ENCODE measurements at places on chromosomes 16 and 17.

- DNase-seq, result no peak
Measured at GRCh38 chr16:25692351-25692741, 587 bp downstream of the HS3ST4 start.

DNA sequence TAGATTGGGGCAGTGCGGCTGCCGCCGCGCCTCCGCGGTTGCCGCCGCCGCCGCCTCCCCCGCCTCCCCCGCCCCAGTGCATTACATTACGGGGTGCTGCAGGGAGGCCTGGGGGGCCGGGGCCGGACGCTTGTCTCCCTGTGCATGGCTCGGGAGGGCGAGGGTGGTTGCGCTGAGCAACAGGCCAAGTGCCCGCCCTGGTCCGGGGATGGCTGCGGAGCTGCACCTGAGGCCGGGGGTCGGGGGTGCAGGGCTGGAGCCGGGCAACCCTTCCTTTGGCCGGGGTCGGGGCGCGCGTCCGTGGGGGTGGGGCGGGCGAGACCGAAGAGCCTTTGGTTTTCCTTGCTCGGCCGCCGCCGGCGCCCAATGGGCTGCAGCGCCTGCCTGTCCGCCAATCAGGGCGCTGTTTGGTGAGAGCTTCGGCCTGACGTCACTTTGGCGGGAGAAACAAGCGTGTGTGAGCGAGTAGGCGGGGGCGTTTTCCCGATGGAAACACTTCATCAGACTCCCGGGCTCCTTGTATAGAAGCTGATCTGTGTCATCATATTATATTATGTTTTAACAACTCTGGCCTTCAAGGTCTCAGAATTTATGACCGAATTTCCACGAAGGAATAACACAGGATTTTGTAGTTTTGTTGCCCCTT, 941 bp upstream of the FBXL20 start:
- peak; percentile 78 for DNase-seq

DNA sequence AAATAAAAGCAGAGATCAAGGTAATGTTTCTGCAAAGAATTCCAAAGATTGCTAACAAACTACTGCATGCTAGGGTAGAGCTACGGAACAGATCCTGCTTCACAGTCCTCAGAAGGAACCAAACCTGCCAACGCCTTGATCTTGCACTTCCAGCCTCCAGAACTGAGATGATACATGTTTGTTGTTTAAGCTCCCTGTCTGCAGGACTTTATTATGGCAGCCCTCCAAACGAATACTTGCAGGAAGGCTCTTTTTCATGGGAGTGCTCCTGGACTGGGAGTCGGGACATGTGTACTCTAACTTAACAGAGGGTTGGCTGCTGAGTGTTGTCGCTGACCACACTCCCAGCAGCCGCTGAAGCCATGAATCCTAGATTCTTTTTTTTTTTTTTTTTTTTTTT, 808.8 kb upstream of the EEF2KMT start:
- DNase-seq, result no peak

DNA sequence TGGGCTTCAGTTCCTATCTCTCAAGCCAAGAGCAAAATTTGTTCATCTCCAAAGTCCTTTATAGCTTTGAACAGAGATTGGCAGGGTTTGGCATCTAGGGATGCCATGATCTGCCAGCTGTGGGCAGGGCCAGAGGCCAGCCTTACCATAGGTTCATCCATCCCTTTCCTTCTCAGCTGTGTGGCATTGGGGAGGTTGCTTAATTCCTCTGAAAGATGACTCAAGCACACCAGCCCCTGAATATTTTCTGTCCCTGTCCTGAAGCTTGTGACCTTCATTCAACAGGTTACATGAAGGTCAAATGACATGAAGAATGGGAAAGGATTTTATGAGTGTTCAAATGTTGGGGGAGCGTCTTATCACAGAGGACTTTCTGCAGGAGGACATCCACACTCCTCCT, 3.4 kb downstream of the MT1G start:
- DNase-seq, result no peak

- no peak for DNase-seq
Measured at GRCh38 chr16:27722892-27723450, 173.0 kb downstream of the KATNIP start.

GRCh38 chr16:55728797-55729196, 73.0 kb downstream of the SLC6A2 start:
- no peak for DNase-seq

- DNase-seq, result no peak
Measured at GRCh38 chr17:17424552-17424951, 52.2 kb upstream of the MED9 start.

DNA sequence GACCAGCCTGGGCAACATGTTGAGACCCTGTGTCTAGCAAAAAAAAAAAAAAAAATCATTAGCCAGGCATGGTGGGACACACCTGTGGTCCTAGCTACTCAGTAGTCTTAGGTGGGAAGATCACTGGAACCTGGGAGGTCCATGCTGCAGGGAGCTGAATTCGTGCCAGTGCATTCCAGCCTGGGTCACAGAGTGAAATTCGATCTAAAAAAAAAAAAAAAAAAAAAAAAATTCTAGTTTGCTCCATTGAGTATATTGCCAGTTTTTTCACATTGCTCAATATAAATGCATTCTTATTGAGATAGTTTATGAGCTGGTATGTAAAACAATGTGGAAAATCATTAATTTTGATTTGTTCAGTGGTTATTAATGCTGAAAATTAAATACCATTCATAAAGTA, 52.0 kb downstream of the ABHD15 start:
- DNase-seq, result no peak

GRCh38 chr17:49890077-49890821, 42.4 kb upstream of the TAC4 start:
- DNase-seq, result no peak

DNA sequence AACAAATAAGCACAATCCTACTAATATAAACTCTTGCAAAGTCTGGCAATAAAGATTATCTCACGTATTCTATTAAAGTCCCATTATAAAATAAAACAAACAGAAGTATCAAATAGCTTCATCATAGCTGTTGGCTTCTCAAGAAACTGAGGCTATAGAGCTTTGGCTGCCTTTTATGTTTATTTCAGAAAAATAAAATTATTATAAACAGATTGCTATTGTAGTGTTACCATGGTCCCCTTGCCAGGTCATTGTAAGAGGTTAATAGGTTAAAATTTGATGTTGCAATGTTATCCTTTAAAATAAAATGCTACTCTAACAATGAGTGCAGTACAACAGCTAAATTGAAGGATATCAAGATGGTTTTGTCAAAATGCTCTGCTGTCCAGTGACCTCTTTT, 828.8 kb upstream of the SOX9 start:
- no peak for DNase-seq

DNA sequence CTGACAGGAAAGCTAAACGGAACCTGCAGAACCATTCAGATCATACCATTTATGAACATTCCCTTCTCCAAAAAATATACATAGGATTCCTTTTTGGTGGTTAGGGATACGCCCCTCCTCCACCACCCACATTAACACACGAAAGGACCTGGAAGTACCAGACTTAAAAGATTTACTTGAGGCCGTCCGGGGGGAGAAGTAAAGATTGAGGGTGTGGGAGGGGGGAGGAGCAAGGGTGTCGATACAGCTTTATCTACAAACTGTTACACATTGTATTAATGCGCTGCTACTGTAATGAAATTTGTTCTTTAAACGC, 537 bp downstream of the PALB2 start:
- no peak for DNase-seq

DNA sequence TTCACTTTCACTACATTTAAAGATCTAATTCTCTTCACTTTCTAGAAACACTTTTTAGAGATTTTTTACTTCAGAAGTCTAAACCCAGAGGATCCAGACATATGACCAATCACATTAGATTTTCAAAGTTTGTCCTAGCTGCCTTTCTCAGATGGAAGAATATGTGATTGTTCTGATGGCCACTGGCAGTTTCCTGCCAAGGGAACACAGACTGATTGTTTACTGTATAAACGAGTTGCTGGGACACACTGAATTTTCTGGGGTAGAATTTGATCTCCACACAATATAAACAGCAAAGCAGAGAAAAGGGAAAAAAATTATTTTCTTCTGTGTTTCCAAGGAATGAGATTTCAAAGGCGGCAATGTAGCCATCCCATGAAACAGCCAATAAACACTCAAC, 480.0 kb downstream of the TOX3 start:
- DNase-seq, result no peak

DNA sequence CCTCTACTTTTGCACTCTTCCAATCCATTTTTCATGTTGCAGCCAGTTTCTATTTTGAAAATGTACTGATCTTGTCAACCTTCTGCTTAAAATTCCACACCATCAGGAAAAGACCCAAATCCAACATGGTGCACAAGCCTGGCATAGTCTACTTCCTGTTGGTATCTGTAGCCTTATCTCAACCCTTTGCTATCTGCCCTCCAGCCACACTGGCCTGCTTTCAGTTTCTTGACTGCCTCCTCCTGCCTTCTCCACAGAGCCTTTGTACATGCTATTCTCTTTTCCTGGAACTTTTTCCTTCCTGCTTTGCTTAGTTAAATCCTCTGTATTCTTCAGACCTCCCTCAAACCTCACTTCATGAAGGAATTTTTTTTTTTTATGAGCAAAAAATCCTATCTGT, 31.5 kb downstream of the NLRP1 start:
- no peak for DNase-seq

All from non-pigmented ciliary epithelial cell (primary cell).